ENCODE measurements at places on chromosomes 2 and 18. TPM values are rescaled to one million over a fixed set of nuclear protein-coding genes. Genes with fewer than 3 reads are reported as not detected.

The ALPP gene
- total RNA-seq, result not detected

The DUSP28 gene
- 3.5 TPM for total RNA-seq

The SLC4A3 gene
- 5.6 TPM for total RNA-seq

The AP1S3 gene
- 5.8 TPM for total RNA-seq

The ACKR3 gene
- total RNA-seq, result not detected

The ZNF519 gene
- 6.0 TPM for total RNA-seq

The STAMBP gene
- 22.9 TPM for total RNA-seq

The IL18R1 gene
- total RNA-seq, result 0.64 TPM

The FAM110C gene
- total RNA-seq, result not detected

The KIF5C gene
- under 0.01 TPM for total RNA-seq

The CRACDL gene
- total RNA-seq, result not detected

The MYOM1 gene
- 0.86 TPM for total RNA-seq

The TMEM237 gene
- 47.0 TPM for total RNA-seq

The FSIP2 gene
- total RNA-seq, result 0.86 TPM

The MLPH gene
- total RNA-seq, result 40.6 TPM

The GKN2 gene
- total RNA-seq, result not detected

The DLGAP1 gene
- total RNA-seq, result under 0.01 TPM

The NRP2 gene
- total RNA-seq, result 117 TPM

The HDAC4 gene
- total RNA-seq, result 19.6 TPM

The FAM124B gene
- total RNA-seq, result under 0.01 TPM

The ADRA2B gene
- total RNA-seq, result not detected

The POMC gene
- 0.32 TPM for total RNA-seq

The PLB1 gene
- total RNA-seq, result 3.0 TPM

The ITPRIPL1 gene
- 3.2 TPM for total RNA-seq

The CFAP210 gene
- not detected for total RNA-seq

The TOGARAM2 gene
- 0.43 TPM for total RNA-seq

The EVX2 gene
- not detected for total RNA-seq

The MATN3 gene
- 3.9 TPM for total RNA-seq

The GREB1L gene
- total RNA-seq, result 25.0 TPM

The HJURP gene
- total RNA-seq, result 27.2 TPM

The ECEL1 gene
- total RNA-seq, result not detected

The MRPL30 gene
- 31.2 TPM for total RNA-seq

The TAF4B gene
- total RNA-seq, result 0.86 TPM

The DYSF gene
- 4.2 TPM for total RNA-seq
